ENCODE measurements at places on chromosomes 11 and 22.

DNA sequence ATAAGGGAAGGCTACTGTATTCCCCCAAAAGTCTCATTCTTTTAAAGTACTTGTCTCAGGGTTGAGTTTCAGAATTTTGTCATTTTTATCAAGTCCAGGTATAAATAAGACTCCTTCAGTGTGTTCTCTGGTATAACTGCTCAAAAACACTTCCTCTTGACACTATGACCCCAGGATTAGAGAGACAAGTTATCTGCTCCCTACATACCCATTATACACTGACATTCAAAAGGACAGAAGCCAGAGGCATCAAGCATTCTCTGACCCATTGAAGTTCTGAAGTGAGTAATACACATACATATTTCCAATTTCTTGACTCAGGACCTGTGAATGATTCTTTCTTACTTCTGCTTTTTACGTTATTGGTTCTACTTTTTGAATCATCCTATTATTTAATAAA is 447.8 kb upstream of the CNTN5 start:
- no peak for DNase-seq

DNA sequence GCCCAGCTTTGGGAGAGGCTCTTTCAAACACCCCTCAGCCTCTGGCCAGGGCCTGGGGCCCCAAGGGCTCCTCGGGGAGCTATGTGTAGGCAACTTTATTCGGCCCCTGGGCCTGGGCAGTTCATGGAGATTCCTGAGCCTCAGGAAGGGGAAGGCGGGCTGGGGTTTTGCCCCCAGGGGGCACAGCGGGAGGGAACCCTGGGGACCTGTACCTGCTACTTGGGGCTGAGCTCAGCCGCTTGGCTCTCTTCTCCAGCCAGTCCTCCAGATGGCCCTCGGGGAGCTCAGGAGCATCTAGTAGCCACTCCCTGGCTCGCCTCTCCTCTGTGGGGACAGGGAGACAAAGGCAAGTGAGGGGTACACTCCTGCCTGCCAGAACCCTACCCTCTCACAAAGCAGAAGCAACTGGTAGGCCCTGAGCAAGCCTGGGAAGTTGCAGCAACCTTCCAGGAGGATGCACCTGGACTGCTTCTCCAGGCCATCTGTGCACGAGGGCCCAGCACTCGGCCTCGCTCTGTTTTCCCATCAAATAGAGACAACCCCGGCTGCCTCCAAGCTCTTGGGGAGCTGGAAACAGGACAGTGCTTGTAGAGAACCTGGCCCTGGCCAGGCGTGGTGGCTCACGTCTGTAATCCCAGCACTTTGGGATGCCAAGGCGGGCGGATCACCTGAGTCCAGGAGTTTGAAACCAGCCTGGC is 18.5 kb downstream of the CABP7 start:
- no peak for DNase-seq

DNA sequence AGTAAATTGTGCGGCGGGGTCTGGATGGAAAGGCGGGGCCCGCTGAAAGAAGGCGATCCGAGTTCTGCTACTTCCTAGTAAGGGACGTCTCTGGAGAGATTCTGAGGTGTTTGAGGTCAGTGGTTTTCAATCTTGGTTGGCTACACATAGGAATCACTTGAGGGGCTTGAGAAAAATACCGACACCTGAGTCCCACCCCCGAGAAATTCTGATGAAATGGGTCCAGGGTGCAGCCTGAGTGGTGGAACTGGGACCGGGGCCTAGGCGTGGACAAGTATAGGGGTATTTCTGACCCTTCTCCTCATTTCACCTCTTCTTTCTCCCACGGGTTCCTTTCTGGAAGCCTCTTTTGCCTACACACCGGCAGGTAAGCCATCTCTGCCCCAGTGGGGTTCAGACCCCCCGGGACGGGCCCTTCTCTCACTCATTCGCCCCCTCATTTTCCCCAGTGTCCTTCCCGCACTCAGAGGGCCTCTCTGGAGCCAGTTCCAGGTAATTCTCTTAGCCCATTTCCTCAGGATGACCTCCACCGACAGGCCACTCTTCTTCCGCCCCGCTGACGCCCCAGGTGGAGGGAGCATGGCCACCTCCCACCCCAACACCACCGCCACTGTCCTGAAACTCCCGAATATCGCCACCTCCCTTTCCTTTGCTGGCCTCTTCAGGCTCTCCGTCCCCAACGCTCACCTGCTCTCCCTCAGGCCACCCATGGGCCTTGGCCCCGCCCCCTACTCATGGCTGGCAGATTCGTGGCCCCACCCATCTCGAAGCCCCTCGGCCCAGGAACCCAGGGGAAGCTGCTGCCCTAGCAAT is 11.8 kb downstream of the ROBO3 start:
- no peak for DNase-seq

DNA sequence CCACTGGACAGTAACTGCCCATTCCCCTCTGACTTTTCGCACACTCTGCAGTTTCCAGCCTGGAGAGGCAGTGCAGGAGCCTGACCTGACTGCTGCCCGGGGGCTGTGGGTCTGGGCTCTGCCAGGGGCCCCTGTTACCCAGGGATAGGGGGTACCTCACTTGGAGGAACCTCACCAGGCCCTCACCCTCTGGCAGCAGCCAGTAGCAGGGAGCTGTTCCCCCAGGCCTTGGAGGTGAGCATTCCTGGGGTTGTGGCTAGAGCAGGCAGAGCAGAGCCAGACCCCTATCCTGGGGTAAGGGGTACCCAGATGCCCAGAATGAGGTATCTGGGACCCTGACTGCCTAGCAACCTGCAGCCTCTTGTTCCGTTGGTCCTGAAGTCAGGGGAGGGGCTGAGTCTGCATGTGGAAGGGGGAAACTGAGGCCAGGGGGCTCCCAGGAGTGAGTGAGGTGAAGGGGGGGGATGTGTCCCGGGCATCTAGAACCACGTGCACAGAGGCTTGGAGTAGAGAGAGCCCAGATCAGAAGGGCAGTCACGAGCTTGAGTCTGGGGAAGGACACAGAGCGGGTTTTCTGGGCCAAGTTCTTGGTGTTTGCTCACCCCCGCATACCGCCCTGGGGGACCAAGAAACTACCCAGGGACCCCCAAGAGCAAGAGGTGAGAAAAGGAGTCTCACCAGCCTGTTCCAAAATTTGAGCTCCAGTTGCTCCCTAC is 43.9 kb upstream of the ACCSL start:
- DNase-seq, result no peak

DNA sequence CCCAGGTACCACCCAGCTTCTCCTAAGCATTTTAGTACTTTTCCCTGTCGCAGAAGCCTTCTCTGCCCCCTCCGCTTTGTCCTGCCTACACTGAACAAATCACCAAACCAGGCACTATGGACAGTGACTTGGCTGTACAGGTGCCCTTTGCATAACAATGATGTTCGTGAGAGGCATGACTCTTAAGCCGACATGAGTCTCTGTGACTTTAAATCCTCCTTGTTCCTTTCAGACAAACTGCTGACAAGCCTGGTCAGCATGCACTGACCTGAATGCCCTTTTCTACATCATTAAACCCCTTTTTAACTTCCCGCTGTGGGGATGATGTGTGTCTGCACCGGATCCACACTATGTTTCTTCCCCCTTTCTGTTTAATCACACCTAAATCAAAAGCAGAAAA is 16.6 kb downstream of the CAVIN3 start:
- DNase-seq, result no peak

- DNase-seq, result no peak
Measured at GRCh38 chr22:49894322-49895054, 23.8 kb downstream of the ALG12 start.

- DNase-seq, result no peak
Measured at GRCh38 chr11:115887727-115888126, 383.5 kb upstream of the CADM1 start.

GRCh38 chr11:108729227-108729871 is 64.5 kb downstream of the DDX10 start:
- DNase-seq, result no peak

DNA sequence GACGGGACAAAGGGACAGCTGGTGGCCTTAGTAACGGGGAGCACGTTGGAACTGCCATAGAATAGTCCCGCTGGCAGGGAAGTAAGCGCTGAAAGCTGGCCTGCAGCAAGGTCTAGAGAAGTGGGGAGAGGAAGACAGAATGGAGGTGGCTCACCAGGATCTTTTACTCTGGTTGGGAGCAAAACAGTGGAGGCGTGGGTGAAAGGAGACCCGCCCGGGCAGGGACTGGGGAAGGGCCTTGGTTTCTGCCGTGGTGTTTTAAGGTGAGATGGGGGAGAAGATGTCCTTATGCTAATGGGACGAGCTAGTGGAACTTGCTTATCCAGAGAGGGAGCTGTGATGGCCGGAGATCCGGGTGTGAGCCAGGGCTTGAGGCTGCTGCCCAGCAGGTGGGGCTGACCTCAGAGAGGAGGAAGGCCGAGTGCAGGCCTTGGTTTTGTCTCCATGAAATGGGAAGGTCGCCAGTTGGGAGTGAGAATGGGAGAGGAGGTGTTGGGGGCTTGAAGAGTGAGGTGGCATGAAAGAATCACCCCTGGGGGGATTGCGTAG is 56.4 kb upstream of the CTTN start:
- DNase-seq, result no peak

DNA sequence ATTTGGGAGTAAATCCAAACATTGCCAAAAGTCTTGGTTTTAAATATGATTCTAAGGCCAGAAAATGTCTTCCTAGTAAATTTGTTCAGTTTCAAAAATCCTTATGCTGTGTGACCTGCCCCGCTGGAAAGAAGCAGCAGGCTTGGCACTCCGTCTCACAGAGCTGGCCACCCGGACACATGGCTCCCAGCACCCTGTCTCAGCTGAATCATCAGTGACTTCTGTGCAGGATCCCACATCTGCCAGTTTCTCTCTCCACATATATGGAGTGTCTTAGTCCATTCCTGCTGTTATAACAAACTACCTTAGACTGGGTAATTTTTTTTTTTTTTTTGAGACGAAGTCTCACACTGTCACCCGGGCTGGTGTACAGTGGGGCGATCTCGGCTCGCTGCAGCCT is 356.7 kb downstream of the TBC1D22A start:
- no peak for DNase-seq

- no peak for DNase-seq
Measured at GRCh38 chr22:23239429-23239828, 59.1 kb downstream of the BCR start.

DNA sequence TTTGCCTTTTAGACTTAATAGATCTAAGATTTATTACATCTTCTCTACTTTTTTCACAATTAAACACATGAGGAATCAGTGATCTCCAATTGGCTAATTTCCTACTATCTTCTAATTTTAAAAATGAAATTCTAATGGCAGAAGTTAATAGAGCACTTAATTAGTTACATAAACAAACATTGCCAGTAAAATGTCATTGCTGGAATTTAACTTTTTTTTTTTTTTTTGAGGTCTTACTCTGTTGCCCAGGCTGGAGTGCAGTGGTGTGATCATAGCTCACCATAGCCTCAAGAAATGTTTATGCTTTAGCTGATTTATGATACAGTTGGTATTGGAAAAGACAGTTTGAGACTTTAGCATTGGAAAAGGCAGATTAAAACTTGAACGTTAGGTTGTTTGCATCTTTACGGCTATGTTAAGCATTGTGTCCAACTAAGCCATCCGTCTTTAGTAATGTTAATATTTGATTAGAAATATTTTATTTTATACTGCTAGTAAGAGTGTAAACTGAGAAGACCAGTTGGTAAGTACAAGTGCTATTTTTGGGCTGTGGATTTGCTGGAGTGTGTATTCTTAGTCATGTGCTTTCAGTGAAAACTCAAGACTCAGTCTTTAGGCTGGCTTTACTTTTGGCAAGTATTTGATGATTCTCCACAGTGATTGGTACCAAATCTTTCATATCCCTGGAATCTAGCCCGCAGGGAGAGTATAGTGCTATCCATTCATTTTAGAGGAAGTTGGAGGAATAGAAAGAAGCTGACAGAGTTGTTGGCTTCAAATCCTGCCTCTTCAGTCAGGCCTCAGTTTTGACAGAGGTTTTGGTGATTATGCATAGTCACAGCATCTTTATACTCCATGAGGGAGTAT is 4.5 kb downstream of the ANO5 start:
- no peak for DNase-seq

DNA sequence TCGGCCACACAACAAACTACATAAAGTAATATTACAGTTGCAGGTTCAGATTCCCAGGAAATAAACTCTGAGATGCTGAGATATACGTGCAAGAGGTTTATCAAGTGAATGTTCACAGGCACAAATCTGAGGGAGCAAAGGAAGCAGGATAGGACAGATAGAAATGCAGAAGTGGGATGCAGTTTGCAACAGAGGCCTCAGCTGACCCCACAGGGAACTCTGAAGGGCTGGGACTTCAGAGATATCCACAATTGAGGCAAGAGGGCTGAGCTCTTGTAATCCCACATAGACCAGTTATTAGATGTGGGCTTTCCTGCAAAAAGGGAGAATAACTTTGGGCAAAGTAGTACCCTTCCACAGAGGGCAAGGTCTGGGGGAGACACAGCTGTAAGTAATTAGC is 25.4 kb upstream of the ARHGAP20 start:
- no peak for DNase-seq

DNA sequence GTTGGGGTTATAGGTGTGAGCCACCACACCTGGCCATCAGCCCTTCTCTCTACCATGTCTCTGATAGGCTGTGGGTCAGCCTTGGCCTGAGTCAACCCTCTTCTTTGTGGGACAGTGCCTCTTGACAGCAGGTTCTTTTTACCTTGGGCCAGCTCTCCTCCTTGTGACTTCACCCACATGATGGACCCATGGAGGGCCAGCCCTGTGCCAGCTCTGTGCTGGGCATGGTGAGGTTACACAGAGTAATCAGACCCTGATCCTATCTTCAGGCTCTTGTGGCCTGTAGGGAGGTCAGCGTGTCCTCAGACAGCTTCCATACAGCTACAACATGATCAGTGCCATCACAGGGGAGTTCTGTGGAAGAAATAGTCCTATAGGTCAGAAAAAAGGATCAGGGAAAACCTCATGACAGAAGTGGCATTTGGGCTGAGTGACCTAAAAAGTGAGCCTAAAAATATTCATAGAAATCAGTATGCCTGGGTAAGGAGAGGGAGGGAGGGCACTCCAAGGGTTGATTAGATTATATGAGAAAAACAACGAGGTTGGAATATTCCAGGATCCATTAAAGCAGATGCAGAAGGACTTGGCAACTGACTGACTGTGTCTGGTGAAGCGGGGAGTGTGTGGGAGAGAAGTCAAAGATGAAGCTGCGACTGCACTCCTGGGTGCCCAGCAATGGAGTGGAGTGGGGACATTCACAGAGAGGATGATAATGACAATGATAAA is 17.1 kb downstream of the OTOG start:
- DNase-seq, result no peak

DNA sequence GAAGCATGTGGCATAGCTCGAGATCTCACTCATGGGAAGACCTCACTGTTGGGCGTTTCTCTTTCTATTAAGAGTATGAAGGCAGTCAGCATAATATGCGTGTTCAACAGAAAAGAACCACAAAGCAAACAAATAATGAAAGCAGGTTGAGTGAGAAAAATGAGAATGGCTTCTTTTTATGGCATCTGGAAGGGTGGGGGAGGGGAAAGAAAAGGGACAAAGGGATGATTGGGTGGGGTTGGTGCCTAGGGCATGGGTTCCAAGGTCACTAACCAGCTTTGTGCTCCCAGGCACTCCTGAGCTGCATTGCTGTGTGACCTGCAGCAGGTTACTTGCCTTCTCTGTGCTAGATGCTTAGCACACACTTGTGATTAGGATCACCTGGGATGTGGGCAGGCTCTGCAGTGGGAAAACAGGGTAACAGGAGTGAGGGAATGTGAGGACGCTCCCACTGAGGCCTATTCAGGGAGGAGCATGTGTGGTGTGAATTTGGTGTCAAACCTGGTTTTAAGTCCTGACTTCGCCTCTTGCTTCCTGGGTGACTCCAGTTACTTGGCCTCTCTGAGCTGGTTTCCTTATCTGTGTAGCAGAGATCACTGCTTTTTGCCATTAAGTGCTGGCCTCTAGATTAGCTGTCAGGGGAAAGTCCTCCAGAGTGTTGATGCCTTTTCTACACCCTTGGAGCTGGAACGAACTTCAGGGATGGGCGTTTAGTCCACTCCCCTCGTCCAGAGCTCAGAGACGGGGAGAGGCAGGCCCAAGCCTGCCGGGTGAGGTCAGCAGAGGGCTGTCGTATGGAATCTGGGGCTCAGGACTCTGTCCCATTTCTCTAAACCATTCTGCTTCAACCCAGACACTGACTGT is 74.8 kb downstream of the KIAA1671 start:
- no peak for DNase-seq
